CD4-positive, alpha-beta T cell treated with Interleukin-4 for 4 hours (primary cell): ENCODE measurements at places on chromosomes 3 and 15.
A peak's percentile ranks its signal among the peaks of the same experiment; 100 is the strongest.

- DNase-seq, result peak; percentile 83
These were observed 49.6 kb upstream of the ICE2 start for GRCh38 chr15:60528530-60528929.

GRCh38 chr15:58876306-58877106, 57.0 kb downstream of the SLTM start:
- no peak for DNase-seq

DNA sequence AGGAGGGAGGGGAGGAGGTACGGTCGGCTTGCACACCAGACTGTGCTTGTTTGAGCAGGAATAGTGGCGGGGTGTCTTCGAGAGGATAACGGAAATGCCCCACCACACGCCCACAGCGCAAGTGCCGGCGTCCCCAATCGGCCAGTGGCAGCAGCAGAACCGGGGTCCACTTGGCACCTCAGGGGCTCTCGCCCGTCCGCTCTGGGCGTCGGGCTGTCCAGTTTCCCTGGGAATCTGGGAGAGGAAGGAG, 53.7 kb downstream of the CCDC54 start:
- DNase-seq, result no peak

GRCh38 chr15:65163041-65163440, 22.1 kb downstream of the CLPX start:
- DNase-seq, result no peak

- no peak for DNase-seq
These were observed 321.4 kb upstream of the DPH6 start for GRCh38 chr15:35867356-35867755.

DNA sequence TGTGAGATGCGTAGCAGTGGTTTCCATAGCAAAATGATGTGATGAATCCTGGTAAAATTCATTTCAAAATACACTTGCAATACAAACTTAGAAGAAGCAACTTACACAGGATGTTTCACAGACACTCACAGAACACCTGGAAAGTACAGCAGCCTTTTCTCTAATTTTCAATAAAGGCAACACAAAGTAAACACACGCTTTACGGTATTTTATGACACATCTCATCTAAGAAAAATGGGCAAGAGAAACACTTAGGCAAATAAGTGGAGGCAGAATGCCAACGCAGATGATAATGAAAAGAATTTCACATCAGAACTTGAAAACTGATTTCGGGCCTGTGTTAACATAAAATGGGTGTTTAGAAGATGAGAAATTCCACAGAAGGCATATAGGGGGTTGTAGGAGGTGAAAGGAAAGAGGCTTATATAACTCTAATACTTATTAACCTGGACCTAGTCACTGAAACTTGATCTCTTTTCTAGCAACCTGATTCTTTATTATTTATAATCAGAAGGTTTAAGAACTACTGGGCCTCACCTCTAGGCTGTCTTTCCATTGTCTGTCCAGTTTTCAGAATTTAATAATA, 25.6 kb upstream of the MAP3K13 start:
- no peak for DNase-seq

DNA sequence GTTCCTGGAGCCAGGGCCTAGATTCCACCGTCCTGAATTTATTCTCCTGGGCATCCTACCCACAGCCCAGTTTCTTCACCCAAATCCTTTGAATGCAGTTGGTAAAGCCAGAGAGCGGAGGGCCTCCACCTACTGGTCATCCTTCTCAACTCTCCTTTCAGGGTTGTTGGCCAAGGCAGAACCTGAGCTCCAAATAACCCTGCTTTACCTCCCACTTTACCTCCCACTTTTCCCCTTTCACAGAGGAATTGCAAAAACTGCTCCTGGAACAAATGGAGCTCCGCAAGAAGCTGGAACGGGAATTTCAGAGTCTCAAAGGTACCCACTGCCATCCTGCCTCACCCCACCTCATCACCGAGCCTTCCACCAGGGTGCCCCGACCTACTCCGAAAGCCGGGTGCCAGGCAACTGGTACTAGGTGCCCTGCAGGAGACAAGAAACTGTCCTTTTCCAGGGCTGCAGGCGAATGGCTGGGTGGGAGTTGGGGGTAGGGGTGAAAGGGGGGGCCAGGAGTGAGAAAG, 6.8 kb downstream of the SKOR1 start:
- no peak for DNase-seq

DNA sequence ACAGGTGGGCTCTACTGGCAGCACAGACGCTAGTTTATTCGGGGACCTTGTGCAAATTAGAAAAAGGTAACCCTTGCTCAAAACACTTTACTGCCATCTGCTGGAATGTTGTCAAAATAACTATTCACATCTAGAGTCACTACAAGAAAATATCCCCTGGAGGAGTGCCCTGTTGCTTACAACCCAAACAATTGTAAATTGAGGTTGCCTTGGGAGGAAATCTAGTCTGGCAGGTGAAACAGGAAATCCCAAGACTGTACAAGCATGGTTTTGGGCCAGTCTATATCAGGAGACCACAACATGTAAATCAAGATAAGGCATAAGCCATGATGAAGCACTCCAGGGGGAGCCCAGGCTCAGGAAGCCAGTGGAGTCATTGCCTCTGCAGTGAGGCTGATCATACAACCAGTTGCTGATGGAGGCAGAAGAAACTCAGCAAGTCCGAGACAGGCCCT, 136.8 kb upstream of the ACP3 start:
- peak; percentile 40 for DNase-seq

DNA sequence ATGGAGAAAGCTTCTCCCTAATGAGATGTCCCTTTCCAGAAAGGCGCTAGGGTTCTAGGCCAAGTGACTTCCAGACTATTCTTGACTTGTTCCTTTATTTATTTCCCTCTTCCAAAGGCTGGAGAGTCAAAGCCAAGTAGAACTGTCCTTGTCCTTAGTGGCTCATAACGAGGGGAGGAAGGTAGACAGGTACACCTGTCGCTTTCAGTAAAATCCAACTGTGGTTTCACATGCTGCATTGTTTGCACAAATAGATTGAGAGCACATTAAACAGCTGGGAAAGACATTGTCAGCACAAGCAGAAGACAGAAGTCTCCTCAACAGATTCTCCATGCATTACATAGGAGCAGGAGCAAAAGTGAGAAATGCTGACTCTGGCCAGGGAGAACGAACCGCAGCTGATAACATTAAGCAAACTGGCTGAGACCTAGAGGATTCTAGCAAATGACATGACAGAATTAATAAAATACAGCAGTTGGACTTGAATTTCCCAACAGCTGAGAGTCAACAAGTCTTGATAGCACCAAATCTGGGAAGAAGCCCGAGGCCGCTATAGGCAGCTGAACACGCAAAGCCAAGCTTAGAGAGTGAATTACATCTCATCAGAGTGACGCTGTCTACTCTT, 227.7 kb downstream of the TLE3 start:
- no peak for DNase-seq

GRCh38 chr3:155179437-155179827, 99.3 kb downstream of the MME start:
- DNase-seq, result no peak

DNA sequence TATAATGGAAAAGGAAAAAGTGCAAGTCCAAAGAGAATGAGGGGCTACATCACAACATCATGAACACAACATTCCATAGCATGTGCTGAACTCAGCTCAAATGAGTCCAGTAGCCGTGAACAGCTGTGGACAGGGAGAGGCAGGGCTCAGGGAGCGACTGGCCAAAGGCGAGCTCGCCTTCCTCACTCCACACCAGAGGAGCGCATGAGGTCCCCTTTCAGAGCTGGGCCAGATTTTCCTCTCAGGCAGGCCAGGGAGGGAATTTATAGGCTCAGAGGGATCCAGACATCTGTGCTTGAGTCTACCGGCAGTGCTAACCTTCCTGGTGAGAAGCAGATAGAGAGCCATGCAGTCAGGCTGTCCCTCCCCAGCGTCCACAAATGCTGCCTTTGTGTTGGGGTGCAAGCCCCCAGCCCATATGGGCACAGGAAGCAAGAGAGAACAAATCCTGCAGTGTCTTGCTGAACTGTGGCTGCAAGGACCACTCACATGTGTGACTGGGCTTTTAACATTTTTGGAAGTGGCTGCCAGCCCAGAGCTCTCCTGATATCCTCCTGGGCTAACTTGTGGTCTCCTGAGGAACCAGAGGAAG, 32.5 kb downstream of the ARHGEF3 start:
- DNase-seq, result no peak

- DNase-seq, result no peak
These were observed 127.3 kb upstream of the PRICKLE2 start for GRCh38 chr3:64352639-64352992.

DNA sequence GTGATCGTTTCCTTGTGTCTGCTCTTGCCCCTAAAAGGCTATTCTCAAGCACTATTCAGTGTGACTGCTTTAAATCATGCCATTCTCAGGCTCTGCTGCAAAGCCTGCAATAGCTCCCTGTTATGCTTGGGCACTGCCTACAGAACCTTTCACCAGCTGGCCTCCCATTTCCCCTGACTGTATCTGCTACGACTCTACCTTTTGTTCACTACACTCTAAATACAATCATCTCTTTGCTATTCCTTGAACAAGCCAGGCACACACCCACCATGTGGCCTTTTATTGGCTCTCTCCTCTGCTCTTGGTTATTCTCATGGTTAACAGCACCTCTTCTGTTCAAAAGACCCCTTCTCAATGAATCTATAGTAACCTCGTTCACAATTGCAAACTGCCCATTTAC, 29.6 kb upstream of the FNDC3B start:
- no peak for DNase-seq

- DNase-seq, result no peak
These were observed 1100.6 kb downstream of the OTOL1 start for GRCh38 chr3:162597226-162597625.

GRCh38 chr3:38226273-38226672, 39.3 kb upstream of the SLC22A13 start:
- DNase-seq, result no peak

DNA sequence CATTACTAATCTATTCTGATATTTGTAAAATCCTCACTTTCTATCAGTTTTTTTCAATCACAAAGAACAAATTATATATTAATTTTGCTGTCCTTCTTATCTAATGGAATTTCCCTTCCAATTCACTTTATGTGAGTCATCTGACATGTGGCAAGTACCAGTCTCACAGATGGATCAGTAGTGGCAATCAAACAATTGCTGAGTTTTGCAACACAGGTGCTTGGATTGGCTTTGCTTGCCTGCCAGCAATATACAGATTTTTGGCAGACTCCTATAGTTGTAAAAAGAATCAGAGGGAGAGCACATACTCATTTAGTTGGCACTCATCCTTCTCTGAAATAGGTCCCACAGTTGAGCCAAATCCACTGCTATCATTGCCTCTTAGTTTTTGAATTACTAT, 83.7 kb downstream of the BCHE start:
- DNase-seq, result no peak

GRCh38 chr3:115571413-115571812, 51.9 kb upstream of the GAP43 start:
- DNase-seq, result no peak

DNA sequence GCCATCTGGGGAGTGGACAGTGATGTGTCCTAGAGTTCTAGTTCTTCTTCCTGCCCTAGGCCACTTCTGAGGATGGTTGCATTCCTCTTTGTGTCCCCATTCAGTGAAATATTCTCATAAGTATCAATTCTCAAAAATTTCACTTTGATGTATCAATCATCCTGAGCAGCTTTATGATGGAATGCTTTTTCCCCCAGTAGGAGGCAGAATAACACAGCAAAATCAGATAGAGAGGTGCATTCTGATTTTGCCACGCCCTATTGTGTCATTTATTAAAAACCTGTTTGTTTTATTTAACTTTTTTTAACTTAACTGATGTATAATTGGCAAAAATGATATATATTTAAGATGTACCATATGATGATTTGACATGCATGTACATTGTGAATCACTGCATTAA, 656.0 kb upstream of the GRM7 start:
- no peak for DNase-seq

DNA sequence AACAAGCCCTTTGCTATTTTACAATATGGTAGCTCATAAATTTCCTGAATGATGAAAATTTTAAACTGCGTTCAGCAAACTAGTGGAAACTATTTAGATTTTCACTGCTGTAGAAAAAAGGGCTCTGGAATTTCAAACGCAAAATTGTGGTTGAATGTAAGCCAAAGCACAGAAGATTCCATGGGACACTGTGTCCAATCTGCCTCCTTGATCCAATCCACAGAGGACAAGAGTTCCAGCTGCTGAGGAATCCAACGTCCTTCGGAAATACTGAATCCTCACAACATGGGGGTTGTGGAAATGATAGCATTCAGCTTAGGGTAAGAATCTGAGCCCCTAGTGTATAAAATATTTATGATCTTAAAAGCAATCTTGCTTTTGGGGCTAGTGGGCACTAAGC, 161.0 kb downstream of the PLD1 start:
- DNase-seq, result no peak

- DNase-seq, result no peak
These were observed 157.7 kb downstream of the CGGBP1 start for GRCh38 chr3:87901141-87901540.

GRCh38 chr15:68479406-68479805, 47.4 kb upstream of the ITGA11 start:
- no peak for DNase-seq

- DNase-seq, result no peak
These were observed 10.6 kb downstream of the LAMP3 start for GRCh38 chr3:183151821-183152351.

GRCh38 chr15:51077221-51078153, 17.2 kb downstream of the TNFAIP8L3 start:
- peak; percentile 36 for DNase-seq
